ENCODE measurements at places on chromosomes 7 and 10. TPM values are rescaled to one million over a fixed set of nuclear protein-coding genes. Genes with fewer than 3 reads are reported as not detected.
A peak's percentile ranks its signal among the peaks of the same experiment; 100 is the strongest.

DNA sequence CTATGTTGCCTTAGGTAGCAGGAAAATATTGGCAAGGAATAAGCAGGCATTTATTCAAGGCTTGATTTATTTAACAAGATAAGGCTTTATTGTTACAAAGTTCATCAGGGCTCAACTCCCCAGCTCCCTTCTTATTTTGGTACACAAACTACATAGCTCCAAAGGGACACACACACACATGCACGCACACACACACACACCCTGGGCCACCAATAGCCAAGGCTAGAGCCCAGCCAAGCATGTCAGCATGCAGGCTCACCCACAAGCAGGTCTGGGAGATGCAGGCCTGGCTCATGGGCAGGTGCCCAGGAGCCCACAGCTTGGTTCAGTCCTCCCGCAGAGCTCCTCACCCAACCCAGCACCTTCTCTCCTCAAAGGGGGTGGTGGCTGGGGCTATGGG, 23.4 kb downstream of the LEP start:
- no peak overlapping the region for H3K4me3 ChIP-seq
- H3K27ac ChIP-seq, result no peak overlapping the region
- peaks cover 10% of the 10 kb centered on the region for H3K4me1 ChIP-seq
- no peaks in the 10 kb centered on the region for H3K36me3 ChIP-seq
- DNase-seq, result no peak

DNA sequence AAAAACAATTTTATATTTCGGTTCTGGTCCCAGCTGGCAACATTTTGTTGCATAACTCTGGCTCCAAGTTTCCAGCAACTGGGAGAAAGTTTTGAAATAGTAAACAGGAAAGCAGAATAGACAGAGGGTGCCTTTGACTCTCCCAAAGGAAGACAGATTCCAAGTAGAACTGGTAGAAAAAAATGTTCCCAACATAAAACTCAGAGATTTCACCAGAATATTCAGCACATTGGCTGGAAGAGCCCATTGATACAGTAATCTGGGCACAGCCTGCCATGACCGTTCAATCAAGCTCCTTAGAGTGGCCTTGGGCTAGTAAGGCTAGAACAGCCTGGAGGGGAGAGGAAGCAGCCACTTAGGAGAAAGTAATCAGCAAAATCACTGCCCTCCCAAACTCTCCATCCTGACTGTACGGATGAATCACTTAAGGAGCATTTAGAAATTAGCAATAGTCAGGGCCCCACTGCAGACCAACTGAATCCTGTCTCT, 120.4 kb downstream of the CUBN start:
- H3K27ac ChIP-seq, result peak overlapping the region; percentile 73
- H3K4me1 ChIP-seq, result peaks cover 46% of the 10 kb centered on the region
- DNase-seq, result no peak
- no peak overlapping the region for H3K4me3 ChIP-seq
- no peaks in the 10 kb centered on the region for H3K27me3 ChIP-seq

GRCh38 chr10:6786579-6787031, 206.5 kb upstream of the PRKCQ start:
- no peak overlapping the region for H3K4me3 ChIP-seq
- H3K36me3 ChIP-seq, result no peaks in the 10 kb centered on the region
- no peaks in the 10 kb centered on the region for H3K4me1 ChIP-seq

DNA sequence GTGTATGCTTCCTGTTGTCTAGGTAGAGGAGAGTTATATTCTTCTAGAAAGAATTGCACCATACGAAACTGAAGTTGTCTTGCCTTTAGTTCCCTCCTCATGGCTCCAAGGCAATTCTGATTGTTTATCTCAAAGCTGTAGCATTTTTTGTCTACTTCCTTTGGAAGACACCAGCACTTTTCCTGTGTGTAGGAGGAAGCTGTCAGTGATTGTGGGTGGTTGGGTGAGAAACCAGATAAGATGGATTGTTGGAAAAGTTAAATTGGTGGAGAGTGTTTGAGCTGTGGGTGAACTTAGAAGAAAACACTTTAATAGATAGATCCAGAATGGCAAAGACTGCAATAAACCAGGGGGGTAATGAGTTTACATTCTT, 12.1 kb upstream of the CSTF2T start:
- no peak for DNase-seq
- no peaks in the 10 kb centered on the region for H3K4me1 ChIP-seq
- no peaks in the 10 kb centered on the region for H3K27me3 ChIP-seq
- H3K36me3 ChIP-seq, result no peaks in the 10 kb centered on the region
- no peak overlapping the region for H3K27ac ChIP-seq

- no peak overlapping the region for H3K4me3 ChIP-seq
- DNase-seq, result no peak
- no peaks in the 10 kb centered on the region for H3K4me1 ChIP-seq
- no peaks in the 10 kb centered on the region for H3K27me3 ChIP-seq
- peaks cover 92% of the 10 kb centered on the region for H3K36me3 ChIP-seq
- no peak overlapping the region for H3K27ac ChIP-seq
Observed at GRCh38 chr10:13613519-13613918, 26.8 kb downstream of the PRPF18 start.

- DNase-seq, result no peak
- H3K4me3 ChIP-seq, result no peak overlapping the region
- peaks cover 9% of the 10 kb centered on the region for H3K4me1 ChIP-seq
- H3K27me3 ChIP-seq, result no peaks in the 10 kb centered on the region
- no peak overlapping the region for H3K27ac ChIP-seq
- H3K36me3 ChIP-seq, result no peaks in the 10 kb centered on the region
Observed at GRCh38 chr10:92834986-92835385, 13.3 kb upstream of the EXOC6 start.

- H3K27me3 ChIP-seq, result no peaks in the 10 kb centered on the region
- no peak for DNase-seq
- H3K36me3 ChIP-seq, result no peaks in the 10 kb centered on the region
- peaks cover 11% of the 10 kb centered on the region for H3K4me1 ChIP-seq
Observed at GRCh38 chr10:129849452-129849750, 114.7 kb downstream of the EBF3 start.

The COL28A1 gene
- 2.0 TPM for total RNA-seq

- no peak for DNase-seq
- H3K36me3 ChIP-seq, result peaks cover 3% of the 10 kb centered on the region
- H3K27me3 ChIP-seq, result no peaks in the 10 kb centered on the region
Observed at GRCh38 chr10:86522510-86522855, 891 bp upstream of the WAPL start.

GRCh38 chr10:80382989-80383388, 25.4 kb upstream of the PRXL2A start:
- H3K4me1 ChIP-seq, result no peaks in the 10 kb centered on the region
- DNase-seq, result no peak
- peaks cover 4% of the 10 kb centered on the region for H3K27me3 ChIP-seq
- no peak overlapping the region for H3K4me3 ChIP-seq
- H3K36me3 ChIP-seq, result no peaks in the 10 kb centered on the region

The CPA4 gene
- not detected for total RNA-seq

The PTPRN2 gene
- 6.8 TPM for total RNA-seq

- no peaks in the 10 kb centered on the region for H3K4me1 ChIP-seq
- H3K4me3 ChIP-seq, result no peak overlapping the region
- peaks cover 8% of the 10 kb centered on the region for H3K36me3 ChIP-seq
Observed at GRCh38 chr7:81715984-81716588, 53.8 kb downstream of the HGF start.

DNA sequence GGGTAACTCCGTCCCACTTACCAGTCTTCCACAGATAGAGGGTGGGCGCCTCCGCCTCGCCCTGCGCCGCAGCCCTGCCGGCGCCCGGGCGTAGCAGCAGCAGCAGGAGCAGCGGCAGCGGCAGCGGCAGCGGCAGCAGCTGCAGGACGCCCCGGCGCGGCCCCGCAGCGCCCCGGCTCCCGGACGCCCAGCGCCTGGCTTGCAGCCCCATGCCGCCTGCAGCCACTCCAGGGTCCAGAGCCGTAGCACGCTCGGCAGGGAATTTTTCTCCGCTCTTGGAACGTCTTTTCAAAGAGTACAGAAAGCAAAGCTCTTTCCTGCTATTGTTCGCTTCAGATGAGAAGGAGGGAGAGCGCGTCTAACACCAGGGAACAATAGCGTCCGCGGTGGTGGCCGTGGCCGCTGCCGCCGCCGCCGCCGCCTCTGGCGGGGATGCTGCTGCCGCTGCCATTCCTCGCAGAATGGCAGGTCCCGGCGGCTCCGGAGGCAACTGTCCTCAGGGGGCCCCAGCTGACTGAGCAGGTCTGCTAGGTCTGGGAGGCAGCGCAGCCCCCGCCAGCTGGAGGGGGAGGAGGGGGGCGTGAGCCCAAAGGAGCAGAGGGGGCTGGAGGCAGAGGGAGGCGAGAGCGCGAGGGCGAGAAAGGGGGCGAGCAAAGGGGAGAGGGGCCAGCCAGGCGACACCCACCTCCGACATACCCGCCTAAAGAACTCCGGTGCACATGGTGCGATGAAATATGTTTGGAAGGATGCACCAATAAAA, at the start of gene THSD7A:
THSD7A (minus strand) TSS at position 463 of the 760 bp plus-strand sequence; CDS start at position 211, 252 bp downstream.
- DNase-seq, result peak; percentile 64
- no peaks in the 10 kb centered on the region for H3K36me3 ChIP-seq
- H3K4me3 ChIP-seq, result peak within 1 kb of the TSS; percentile 61
- peaks cover 7% of the 10 kb centered on the region for H3K4me1 ChIP-seq
- H3K27me3 ChIP-seq, result no peaks in the 10 kb centered on the region
- peak within 1 kb of the TSS; percentile 66 for H3K27ac ChIP-seq

The PRKAG2 gene
- total RNA-seq, result 35.4 TPM

The SLC13A1 gene
- total RNA-seq, result not detected

The GNAT3 gene
- not detected for total RNA-seq

DNA sequence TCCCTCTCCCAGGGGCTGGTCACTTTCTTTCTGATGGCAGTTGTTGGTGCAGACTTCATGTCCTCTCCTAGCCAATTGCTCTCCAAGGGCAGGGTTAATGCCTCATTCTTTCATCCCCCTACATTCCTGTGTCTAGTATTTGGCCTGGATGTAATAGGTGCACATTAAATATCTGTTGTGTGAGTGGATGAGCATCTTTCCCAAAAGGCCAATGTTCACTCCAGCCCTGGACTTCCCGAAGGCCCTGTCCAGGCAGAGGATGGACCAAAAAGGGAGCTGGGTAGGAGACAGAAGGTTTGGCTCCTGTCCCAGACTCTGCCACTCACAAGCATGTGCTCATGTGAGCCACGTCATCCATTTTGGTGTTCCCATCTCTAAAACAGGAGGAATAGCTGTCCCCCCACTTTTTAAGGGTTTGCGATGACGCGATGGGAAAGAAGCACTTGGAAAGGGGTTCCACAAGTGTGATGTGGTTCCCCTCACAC, 47.5 kb downstream of the RGS10 start:
- peak overlapping the region; percentile 24 for H3K27ac ChIP-seq
- no peaks in the 10 kb centered on the region for H3K27me3 ChIP-seq
- DNase-seq, result no peak
- no peak overlapping the region for H3K4me3 ChIP-seq
- no peaks in the 10 kb centered on the region for H3K36me3 ChIP-seq

Measured in lower lobe of right lung (tissue), 2 donors.